ENCODE measurements at places on chromosomes 6 and 20.

DNA sequence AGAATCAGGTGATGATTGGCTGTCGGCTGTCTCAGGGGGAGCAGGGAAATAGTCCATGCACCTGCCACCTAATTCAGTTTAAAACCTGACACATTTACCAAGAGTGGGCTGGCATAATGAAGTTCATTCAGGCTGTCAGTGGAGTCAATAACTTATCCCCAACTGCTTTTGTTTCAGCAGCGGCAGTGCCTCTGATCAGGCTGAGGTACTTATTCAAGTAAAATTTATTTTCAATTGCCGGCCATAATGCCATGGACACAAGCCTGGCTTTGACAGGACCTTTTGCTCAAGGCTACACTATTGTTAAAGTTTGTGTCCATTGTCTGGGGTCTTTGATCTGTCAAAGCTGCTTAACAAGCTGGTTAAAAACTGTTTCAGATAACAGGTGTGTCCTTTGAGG is 20.6 kb downstream of the OLIG3 start:
- no peak overlapping the region for H3K27ac ChIP-seq
- no peak overlapping the region for H3K4me3 ChIP-seq
- DNase-seq: no peak

- H3K27me3 ChIP-seq: no peaks in the 10 kb centered on the region
- no peaks in the 10 kb centered on the region for H3K36me3 ChIP-seq
- no peaks in the 10 kb centered on the region for H3K4me1 ChIP-seq
Measured at GRCh38 chr6:160667639-160668481, 3.8 kb upstream of the LPA start.

DNA sequence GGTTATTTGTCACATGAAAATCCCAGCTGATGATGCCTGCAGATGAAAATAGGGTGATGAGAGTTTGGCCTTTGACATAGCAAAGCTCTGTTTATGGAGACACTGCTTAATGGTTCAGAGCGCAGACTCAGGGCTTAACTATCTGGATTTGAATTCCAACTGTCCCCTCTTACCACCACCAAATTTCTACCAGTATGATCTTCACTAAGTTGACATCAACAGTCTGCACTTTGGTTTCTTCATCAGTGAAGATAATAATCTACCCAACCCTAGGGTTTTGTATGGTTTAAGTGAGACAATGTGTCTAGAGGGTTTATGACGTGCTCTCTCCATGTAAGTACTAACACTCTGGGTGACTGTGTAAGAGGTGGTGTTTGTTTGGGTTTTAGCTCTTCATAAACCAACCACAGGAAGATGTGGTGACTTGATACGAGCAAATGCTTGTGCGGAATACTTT is 151.4 kb upstream of the TNFAIP3 start:
- no peaks in the 10 kb centered on the region for H3K36me3 ChIP-seq
- H3K4me3 ChIP-seq: no peak overlapping the region
- H3K4me1 ChIP-seq: peaks cover 8% of the 10 kb centered on the region
- no peak for DNase-seq

DNA sequence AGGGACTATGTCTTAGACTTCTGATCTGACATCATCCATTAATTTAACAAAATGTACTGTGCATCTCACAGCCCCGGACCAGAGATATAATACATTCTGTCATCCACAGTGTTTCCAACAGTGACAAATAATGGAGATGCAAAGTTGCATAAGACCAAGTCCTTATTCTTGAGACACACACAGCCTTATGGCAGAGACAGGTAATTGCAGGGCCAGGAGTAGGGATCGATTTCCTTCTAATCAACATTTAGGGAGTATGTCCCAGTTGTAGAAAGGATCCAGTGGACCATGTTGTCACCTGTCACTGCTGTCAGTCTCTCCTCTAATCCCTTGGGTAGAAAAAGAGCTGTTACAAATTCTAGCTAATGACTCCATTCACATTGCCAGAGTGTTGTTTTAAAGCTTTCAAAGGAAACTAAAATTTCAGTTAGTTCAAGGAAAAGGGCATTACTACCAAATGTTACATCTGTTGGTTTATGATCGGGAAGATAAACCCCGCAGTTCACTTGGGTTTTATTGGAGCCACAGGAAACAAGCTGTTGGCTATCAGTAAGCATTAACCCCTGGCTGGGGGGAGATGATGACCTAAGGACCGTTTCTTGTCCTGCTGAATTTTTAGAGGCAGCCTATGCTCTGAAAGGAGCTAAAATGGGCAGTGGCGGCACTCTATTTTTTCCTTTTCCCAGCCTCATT is 111.4 kb upstream of the ATXN1 start:
- no peaks in the 10 kb centered on the region for H3K36me3 ChIP-seq
- no peaks in the 10 kb centered on the region for H3K4me1 ChIP-seq
- no peak overlapping the region for H3K4me3 ChIP-seq
- no peak for DNase-seq
- no peaks in the 10 kb centered on the region for H3K27me3 ChIP-seq

- peak overlapping the region; percentile 14 for H3K27ac ChIP-seq
- DNase-seq: no peak
- H3K4me1 ChIP-seq: peaks cover 7% of the 10 kb centered on the region
- H3K4me3 ChIP-seq: no peak overlapping the region
Measured at GRCh38 chr20:50560867-50561266, 50.7 kb downstream of the PTPN1 start.

- H3K4me1 ChIP-seq: no peaks in the 10 kb centered on the region
- no peak overlapping the region for H3K4me3 ChIP-seq
- no peaks in the 10 kb centered on the region for H3K27me3 ChIP-seq
- no peak overlapping the region for H3K27ac ChIP-seq
Measured at GRCh38 chr20:8568075-8568474, 436.0 kb downstream of the PLCB1 start.

GRCh38 chr20:23092861-23093495 is 6.9 kb upstream of the CD93 start:
- H3K4me3 ChIP-seq: no peak overlapping the region
- no peaks in the 10 kb centered on the region for H3K4me1 ChIP-seq
- H3K36me3 ChIP-seq: no peaks in the 10 kb centered on the region
- peaks cover 6% of the 10 kb centered on the region for H3K27me3 ChIP-seq

DNA sequence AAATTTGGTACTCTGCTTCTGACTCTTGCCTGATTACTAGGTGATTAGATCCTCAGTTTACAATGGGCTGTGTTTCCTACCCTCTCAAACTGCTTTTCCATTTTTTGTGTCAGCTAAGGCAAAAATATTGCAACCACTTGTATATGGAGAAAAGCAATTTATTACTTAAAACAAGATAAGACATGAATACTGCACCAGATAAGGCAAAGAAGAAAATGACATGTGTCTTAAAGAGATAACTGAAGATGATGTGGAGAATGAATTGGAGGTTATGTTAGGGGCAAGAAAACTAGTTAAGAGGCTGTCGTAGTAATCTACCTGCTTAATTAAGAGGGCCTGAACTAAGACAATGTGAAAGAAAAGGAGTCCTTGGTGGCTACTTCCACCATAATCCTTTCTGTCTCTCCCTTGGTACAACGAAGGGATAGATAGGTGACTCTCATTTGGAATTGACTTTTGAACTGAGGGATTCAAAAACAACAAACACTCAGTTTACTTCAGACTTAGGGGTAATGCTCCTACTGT is 16.3 kb upstream of the REV3L start:
- H3K4me3 ChIP-seq: no peak overlapping the region
- no peaks in the 10 kb centered on the region for H3K27me3 ChIP-seq
- no peak for DNase-seq
- no peak overlapping the region for H3K27ac ChIP-seq
- H3K4me1 ChIP-seq: no peaks in the 10 kb centered on the region

GRCh38 chr6:147942363-147942762 is 400.3 kb upstream of the SASH1 start:
- no peak overlapping the region for H3K4me3 ChIP-seq
- no peaks in the 10 kb centered on the region for H3K36me3 ChIP-seq
- no peaks in the 10 kb centered on the region for H3K27me3 ChIP-seq
- H3K4me1 ChIP-seq: no peaks in the 10 kb centered on the region

DNA sequence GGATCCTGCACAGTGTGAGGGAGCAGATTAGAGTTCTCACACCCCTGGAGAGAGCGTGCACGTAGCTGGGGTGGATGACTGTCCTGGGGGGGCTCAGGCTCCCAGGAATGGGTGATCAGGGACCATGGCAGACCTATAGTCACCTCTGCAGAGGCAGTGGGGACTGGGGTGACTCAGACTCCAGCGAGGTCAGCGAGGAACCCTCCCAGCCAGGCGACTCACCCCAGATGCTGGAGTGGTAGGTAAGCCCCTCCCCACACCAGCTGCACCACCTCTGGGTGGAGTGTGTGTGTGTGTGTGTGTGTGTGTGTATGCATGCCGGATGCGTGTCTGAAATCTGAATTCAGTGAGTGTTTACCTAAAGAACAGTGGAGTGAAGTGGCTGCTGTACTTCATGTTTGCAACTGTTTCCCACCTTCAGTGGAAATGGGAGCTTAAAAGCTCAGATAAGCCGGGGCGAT is 17.4 kb upstream of the GTSF1L start:
- H3K4me1 ChIP-seq: no peaks in the 10 kb centered on the region
- no peak overlapping the region for H3K27ac ChIP-seq
- H3K4me3 ChIP-seq: no peak overlapping the region
- H3K36me3 ChIP-seq: no peaks in the 10 kb centered on the region
- no peaks in the 10 kb centered on the region for H3K27me3 ChIP-seq

- DNase-seq: no peak
- no peaks in the 10 kb centered on the region for H3K36me3 ChIP-seq
- no peaks in the 10 kb centered on the region for H3K4me1 ChIP-seq
- no peak overlapping the region for H3K4me3 ChIP-seq
- no peaks in the 10 kb centered on the region for H3K27me3 ChIP-seq
Measured at GRCh38 chr6:40328386-40328985, 258.7 kb downstream of the LRFN2 start.

DNA sequence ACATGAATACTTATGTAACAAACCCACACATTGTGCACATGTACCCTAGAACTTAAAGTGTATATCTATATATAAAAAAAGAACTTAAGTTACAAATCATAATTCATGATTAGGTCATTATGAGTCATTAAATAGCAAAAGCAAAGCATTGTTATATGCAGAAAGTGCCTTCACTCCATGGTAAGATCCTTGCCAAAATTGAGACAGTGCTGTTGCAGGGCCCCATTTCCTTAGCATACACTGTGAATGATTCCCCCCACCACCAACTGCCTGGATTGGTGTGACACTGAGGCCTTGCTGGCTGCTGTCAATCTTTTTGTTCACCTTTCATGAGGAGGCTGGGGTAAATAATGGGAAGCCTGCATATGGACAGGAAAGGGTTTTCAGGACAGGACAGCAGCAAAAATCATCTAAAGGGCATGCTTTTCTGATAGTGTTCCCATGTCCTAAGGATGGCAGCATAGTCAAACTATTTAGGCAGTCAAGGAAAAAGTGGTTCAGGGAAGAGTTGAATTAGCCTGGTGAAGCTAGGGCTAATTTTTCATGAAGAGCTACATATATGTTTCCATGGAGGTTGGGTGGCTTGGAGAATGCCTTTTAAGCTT is 188.2 kb upstream of the ASCC3 start:
- no peaks in the 10 kb centered on the region for H3K27me3 ChIP-seq
- no peak overlapping the region for H3K27ac ChIP-seq
- H3K4me3 ChIP-seq: no peak overlapping the region
- H3K36me3 ChIP-seq: no peaks in the 10 kb centered on the region
- no peaks in the 10 kb centered on the region for H3K4me1 ChIP-seq
- no peak for DNase-seq

GRCh38 chr6:106885679-106886078 is 88.8 kb downstream of the CD24 start:
- no peak overlapping the region for H3K27ac ChIP-seq
- H3K27me3 ChIP-seq: no peaks in the 10 kb centered on the region

- no peaks in the 10 kb centered on the region for H3K4me1 ChIP-seq
- H3K36me3 ChIP-seq: no peaks in the 10 kb centered on the region
- no peak overlapping the region for H3K27ac ChIP-seq
- no peak for DNase-seq
- H3K4me3 ChIP-seq: no peak overlapping the region
- no peaks in the 10 kb centered on the region for H3K27me3 ChIP-seq
Measured at GRCh38 chr6:82348130-82348529, 15.5 kb upstream of the TPBG start.

- H3K4me3 ChIP-seq: no peak overlapping the region
- H3K36me3 ChIP-seq: no peaks in the 10 kb centered on the region
Measured at GRCh38 chr20:60857708-60858107, 394.4 kb upstream of the CDH4 start.

DNA sequence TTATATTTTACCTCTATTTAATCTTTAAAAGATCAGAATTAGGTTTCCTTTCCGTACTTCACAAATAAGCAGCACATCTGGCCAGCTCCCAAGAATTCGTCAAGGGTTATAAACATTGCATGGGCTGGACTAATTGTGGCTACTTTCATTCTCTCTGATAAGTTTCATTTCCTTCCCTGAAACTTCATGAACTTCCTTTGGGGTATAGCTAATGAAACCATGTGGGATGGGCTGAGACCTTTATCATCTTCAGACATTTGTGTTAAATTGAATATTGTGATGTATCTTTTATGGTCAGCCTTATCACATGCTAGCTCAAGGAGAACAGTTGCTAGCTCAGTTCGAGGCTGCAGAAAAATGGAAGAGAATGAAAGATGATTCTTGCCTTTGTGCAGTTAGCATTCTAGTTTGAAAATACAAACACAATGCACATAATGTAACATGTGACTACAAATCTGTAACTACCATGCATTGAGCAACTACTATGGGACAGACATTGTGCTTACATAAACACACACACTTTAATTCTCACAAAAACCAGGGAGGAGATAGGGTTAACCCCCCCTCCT is 1.7 kb upstream of the GMPR start:
- H3K36me3 ChIP-seq: no peaks in the 10 kb centered on the region
- H3K27ac ChIP-seq: no peak overlapping the region
- peak; percentile 56 for DNase-seq
- H3K4me3 ChIP-seq: no peak overlapping the region

DNA sequence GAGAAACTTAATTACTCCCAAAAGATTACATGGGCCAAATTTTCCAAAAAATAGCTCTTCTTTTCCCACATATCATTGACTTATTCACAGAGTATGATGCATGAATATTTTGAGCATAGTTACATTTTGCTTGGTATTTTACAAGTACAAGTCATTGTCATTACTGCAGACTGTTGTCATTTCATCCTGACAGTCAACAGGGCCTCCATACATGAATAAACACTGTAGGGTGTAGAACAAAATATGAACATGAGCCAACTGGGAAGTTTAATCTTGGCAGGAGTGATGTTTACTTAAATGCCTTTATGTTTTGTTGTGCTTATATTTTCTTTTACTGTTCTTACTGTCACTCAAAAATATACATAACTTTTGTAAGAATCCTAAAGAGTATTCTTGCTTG is 340.7 kb downstream of the ADGRB3 start:
- no peaks in the 10 kb centered on the region for H3K27me3 ChIP-seq
- H3K36me3 ChIP-seq: no peaks in the 10 kb centered on the region
- no peak overlapping the region for H3K27ac ChIP-seq
- no peaks in the 10 kb centered on the region for H3K4me1 ChIP-seq

DNA sequence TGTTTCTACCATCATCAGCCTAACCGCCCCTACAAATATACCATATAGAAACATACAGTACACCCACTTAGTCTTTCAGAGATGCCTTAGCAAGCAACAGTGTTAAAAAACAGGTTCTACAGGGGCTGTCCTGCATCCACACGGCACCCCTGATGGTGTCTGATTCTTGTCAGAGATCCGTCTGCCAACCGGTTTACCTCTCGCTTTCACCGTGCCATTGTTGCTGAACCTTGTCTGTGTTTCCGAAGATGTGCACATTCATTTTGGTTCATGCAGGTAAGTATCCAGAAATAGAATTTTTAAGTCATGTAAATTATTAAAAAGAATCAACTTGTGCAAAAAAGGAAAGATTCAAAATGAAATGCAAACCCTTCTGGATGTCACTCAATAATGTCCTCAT is 52.9 kb downstream of the EPHA7 start:
- H3K27ac ChIP-seq: no peak overlapping the region
- H3K4me1 ChIP-seq: no peaks in the 10 kb centered on the region
- H3K27me3 ChIP-seq: no peaks in the 10 kb centered on the region
- no peak for DNase-seq

Data from GM12878 (cell line).